ENCODE measurements at places on chromosomes 1 and 21.
A peak's percentile ranks its signal among the peaks of the same experiment; 100 is the strongest.

- DNase-seq = no peak
These were observed 37.3 kb downstream of the HUNK start for GRCh38 chr21:31910074-31910470.

GRCh38 chr1:159162516-159163265 lies 8.7 kb upstream of the CADM3 start:
- DNase-seq = no peak

DNA sequence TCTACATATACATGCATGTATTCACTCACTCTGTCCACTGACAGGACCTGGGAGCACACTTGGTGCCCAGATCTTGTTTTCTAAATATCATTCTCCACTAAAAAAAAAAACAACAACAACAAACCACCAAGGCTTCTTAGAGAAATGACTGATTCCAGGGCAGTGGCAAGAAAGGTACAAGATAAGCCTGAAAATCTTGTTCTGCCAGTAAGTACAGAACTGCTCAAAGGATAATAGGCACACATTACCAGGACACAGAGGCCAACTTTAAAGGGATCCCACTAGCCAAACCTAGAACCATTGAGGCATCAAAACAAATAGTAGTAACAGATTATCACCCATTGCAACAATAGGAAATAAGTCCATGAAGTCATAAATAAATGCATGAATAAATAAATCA lies 10.7 kb downstream of the HSD11B1 start:
- DNase-seq = no peak

- DNase-seq = no peak
These were observed 78.7 kb downstream of the PBX1 start for GRCh38 chr1:164637461-164638375.

- DNase-seq = no peak
These were observed 12.7 kb downstream of the BCAR3 start for GRCh38 chr1:93668951-93669350.

DNA sequence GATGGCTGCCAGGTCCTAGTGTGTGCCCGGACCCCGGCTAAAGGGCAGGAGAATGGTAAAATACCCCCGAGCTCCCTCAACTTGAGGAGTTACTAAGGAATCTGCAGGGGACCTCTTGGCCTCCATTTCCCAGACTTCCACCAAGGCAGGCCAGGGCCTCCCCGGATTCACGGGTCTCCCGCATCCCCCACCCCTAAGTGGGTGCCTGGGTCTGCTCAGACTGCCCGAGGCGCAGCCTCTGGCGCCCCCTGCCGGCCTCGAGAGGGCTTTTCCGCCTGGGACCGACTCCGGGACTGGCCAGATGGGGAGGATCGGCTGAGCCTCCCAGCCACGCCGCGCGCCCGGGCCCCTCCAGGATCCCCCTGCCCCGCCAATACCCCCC lies 1.7 kb downstream of the PLEKHG5 start:
- DNase-seq = peak; percentile 48

- no peak for DNase-seq
These were observed 23.9 kb downstream of the INPP5B start for GRCh38 chr1:37922767-37923550.

GRCh38 chr21:25850126-25850842 lies 115.5 kb downstream of the GABPA start:
- DNase-seq = no peak

DNA sequence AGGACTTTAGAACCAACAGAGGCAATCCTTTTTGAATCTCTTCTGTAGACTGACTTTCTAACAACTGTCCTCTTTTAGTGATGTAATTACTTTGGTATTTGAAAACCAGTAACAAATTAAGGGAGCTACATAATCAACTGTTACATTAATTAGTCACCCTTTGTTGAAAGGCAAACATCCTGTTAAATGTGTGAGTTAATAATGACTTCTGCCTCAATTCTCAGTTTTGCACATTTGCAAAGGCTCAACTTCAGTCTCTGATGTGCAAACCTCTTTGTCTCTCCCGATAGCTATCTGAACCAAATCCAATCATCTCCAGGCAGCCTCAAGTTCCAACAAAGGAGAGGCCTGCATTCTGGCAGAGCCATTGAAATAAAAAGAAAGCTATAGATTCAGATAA lies 135.4 kb upstream of the C8B start:
- no peak for DNase-seq

GRCh38 chr1:23594927-23595353 lies 35.6 kb upstream of the ID3 start:
- DNase-seq = no peak

Data from stimulated activated CD8-positive, alpha-beta memory T cell treated with anti-CD3 and anti-CD28 coated beads, Interleukin-7, amount 100 ng/mL, for 4 hours (primary cell).